ENCODE measurements at places on chromosomes 7 and 10. TPM values are rescaled to one million over a fixed set of nuclear protein-coding genes. Genes with fewer than 3 reads are reported as not detected.

- no peak for DNase-seq
- no peak overlapping the region for H3K27ac ChIP-seq
- no peaks in the 10 kb centered on the region for H3K36me3 ChIP-seq
- peaks cover 15% of the 10 kb centered on the region for H3K4me1 ChIP-seq
- H3K4me3 ChIP-seq: no peak overlapping the region
Measured at GRCh38 chr10:44947371-44948152, 12.0 kb upstream of the RASSF4 start.

GRCh38 chr7:77699056-77699455 is 2.8 kb downstream of the RSBN1L start:
- peak overlapping the region; percentile 51 for H3K4me3 ChIP-seq
- H3K27ac ChIP-seq: no peak overlapping the region
- H3K27me3 ChIP-seq: peaks cover 11% of the 10 kb centered on the region
- peaks cover 4% of the 10 kb centered on the region for H3K36me3 ChIP-seq
- H3K4me1 ChIP-seq: peaks cover 33% of the 10 kb centered on the region

DNA sequence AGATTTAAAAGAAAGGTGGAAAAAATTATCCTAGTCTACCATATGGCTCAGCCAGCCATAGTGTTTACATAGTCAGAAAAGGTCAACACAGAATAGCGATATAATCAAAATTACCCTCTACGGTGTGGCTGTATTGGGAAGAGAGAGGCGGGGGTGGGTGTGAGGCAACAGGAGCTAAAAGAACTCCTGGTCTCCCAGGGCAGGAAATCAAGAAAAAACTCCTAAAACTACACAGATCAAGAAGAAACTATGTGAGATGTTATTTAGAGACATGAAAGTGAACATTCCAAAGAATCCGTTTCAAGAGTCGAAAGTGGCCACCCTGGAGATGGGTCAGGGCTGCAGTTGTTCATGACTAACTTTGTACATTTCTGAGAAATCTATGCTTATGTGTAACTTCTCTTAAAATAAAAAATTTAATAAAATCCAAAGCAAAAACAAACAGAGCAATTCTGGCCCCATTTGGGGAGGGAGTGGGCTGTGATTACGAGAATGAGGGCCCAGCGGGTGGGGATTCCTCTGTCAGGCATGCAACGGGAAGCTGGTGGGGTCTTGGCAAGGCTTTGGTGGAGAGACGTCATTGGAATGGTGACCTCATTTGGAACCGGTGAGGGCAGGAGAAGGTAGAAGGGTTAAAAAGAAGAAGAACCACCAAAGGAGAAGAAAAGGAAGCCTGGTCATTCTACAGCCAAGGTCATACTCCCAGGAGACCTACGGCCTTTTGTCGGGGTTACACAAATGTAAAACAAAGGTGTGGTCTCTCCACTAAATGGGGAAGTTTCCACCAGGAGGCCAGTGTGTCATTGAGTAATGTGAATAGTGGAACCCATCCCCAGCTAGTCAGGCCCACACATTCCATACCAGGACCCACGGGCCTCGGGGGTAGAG is 71.2 kb upstream of the DUSP5 start:
- no peak overlapping the region for H3K27ac ChIP-seq
- H3K27me3 ChIP-seq: peaks cover 5% of the 10 kb centered on the region
- H3K36me3 ChIP-seq: no peaks in the 10 kb centered on the region
- peaks cover 22% of the 10 kb centered on the region for H3K4me1 ChIP-seq

DNA sequence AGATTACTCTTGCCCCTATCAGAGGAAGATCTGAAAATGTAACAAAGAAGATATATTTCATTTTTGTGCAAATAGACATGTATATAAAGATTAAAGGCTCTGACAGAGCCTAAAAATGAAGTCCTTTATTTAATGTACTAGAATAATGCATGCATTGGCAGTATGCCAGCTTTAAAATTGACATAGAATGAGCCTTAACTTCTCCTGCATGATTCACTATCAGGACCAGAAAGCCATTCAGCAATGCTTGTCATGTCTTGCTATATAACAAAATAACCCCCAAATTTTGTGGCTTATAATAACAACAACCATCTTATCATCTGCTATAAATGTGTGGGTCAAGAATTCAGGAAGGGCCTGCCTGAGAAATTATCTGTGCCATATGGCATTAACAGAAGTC is 411.9 kb downstream of the GRM8 start:
- no peaks in the 10 kb centered on the region for H3K4me1 ChIP-seq
- H3K27ac ChIP-seq: no peak overlapping the region
- no peaks in the 10 kb centered on the region for H3K36me3 ChIP-seq
- no peak for DNase-seq

DNA sequence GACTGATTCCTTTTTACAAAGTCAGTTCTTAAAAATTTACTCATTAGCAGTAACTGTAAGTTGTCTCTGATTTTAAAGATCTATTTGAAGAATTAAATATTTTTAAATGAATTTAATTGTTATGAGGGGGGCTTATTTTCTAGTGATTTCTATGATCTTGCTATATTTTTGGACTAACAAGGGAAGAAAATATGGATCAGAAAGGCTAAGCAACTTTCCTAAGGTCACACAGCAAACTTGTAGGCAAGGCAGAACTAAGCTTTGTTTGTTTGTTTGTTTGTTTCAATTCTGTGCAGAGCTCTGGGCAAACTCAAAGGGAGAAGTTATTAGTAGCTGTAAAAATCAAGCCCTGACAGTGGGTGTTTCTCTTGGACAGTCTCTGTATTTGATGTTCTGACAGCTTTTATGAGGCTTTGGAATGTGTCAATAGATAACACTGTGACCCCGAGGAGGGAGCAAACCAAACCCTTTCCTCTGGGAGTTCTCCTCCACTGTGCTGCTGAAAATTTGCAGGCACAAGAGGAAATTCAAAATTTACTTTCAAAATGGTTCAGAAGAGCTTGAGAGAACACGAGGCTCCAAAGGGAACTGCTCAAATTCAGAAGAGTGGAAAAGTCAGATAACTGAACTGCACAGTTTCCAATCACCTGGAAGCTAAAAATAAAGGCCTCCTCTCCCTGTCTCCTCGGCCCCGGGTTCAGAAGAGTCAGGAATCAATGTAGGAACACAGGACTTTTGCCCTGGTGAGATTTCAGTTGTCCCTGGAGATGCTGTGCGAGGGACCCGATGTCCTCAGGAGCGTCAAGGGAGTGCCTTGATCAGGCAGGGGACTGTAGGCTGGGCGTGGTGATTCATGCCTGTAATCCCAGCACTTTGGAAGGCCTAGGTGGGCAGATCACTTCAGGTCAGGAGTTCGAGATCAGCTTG is 325.7 kb downstream of the GATA3 start:
- no peak overlapping the region for H3K27ac ChIP-seq
- H3K4me3 ChIP-seq: no peak overlapping the region
- no peaks in the 10 kb centered on the region for H3K36me3 ChIP-seq
- no peaks in the 10 kb centered on the region for H3K27me3 ChIP-seq
- H3K4me1 ChIP-seq: peaks cover 24% of the 10 kb centered on the region
- DNase-seq: no peak

GRCh38 chr7:47698386-47698785 is 116.5 kb upstream of the TNS3 start:
- no peaks in the 10 kb centered on the region for H3K36me3 ChIP-seq
- no peak overlapping the region for H3K4me3 ChIP-seq
- no peak for DNase-seq
- no peaks in the 10 kb centered on the region for H3K27me3 ChIP-seq

DNA sequence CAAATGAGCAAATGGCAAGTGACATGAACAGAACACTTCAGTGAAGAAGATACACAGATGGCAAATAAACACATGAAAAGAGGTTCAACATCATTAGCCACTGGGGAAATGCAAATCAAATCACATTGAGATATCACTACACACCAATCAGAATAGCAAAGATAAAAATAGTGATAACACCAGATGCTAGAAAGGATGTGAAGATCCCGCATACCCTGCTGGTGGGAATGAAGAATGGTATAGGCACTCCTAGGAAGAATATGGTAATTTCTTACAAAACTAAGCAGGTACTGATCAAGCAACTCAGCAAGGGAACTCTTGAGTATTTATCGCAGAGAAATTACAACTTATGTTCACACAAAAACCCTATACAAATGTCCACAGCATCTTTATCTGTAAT is 11.2 kb downstream of the LAMB4 start:
- H3K36me3 ChIP-seq: no peaks in the 10 kb centered on the region
- H3K27ac ChIP-seq: no peak overlapping the region
- H3K4me1 ChIP-seq: peaks cover 8% of the 10 kb centered on the region

- no peak for DNase-seq
- no peak overlapping the region for H3K27ac ChIP-seq
- peaks cover 6% of the 10 kb centered on the region for H3K4me1 ChIP-seq
- H3K27me3 ChIP-seq: no peaks in the 10 kb centered on the region
- no peak overlapping the region for H3K4me3 ChIP-seq
- peaks cover 9% of the 10 kb centered on the region for H3K36me3 ChIP-seq
Measured at GRCh38 chr10:124935946-124936345, 6.0 kb upstream of the ZRANB1 start.

- H3K27me3 ChIP-seq: no peaks in the 10 kb centered on the region
- DNase-seq: no peak
- H3K4me3 ChIP-seq: no peak overlapping the region
- no peak overlapping the region for H3K27ac ChIP-seq
Measured at GRCh38 chr7:79084423-79084822, 369.0 kb downstream of the MAGI2 start.

GRCh38 chr10:35700487-35700882 is 58.4 kb upstream of the FZD8 start:
- no peak overlapping the region for H3K4me3 ChIP-seq
- no peak for DNase-seq
- no peaks in the 10 kb centered on the region for H3K27me3 ChIP-seq
- peaks cover 3% of the 10 kb centered on the region for H3K4me1 ChIP-seq

GRCh38 chr10:71740069-71740653 is 20.6 kb upstream of the C10orf105 start:
- H3K4me1 ChIP-seq: peaks cover 15% of the 10 kb centered on the region
- H3K27ac ChIP-seq: no peak overlapping the region
- DNase-seq: no peak
- H3K4me3 ChIP-seq: no peak overlapping the region
- H3K36me3 ChIP-seq: no peaks in the 10 kb centered on the region

DNA sequence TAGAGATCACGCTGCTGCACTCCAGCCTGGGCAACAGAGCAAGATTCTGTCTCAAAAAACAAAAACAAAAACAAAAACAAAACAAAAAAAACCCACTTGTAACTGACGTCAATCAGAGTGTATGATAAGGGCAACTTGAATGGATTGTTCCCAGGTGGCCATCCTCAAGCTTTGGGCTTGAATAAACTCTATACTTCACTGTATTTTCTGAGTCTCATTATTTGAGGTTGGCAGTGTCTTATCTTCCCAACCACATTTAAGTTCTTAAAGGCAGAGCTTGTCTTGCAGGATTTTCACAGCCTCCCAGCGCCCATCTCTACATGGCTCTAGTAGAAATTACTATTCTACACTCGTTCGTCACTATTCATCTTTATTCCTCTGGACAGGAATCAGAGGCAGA is 5.1 kb upstream of the OAT start:
- H3K36me3 ChIP-seq: no peaks in the 10 kb centered on the region
- H3K27ac ChIP-seq: no peak overlapping the region
- no peak for DNase-seq
- no peaks in the 10 kb centered on the region for H3K4me1 ChIP-seq
- no peak overlapping the region for H3K4me3 ChIP-seq

DNA sequence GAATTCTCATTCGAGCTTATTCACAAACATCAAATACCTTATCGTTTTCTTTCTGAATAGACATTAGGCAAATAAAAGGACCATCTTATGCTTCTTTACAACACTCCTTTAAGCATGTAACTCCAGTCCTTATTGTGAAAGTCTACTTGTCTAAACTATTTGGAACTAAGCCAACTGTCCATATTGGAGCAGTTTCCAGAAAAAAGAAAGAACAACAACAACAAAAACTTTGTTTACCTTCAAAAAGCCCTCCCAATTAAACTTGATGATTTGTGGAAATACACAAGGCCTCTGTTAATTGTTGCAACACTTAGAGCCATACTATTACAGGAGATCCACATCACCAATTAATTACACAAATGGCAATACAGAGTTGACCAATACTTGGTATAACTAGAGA is 163.6 kb downstream of the GALNT11 start:
- no peak overlapping the region for H3K27ac ChIP-seq
- DNase-seq: no peak
- H3K27me3 ChIP-seq: no peaks in the 10 kb centered on the region
- no peaks in the 10 kb centered on the region for H3K4me1 ChIP-seq

DNA sequence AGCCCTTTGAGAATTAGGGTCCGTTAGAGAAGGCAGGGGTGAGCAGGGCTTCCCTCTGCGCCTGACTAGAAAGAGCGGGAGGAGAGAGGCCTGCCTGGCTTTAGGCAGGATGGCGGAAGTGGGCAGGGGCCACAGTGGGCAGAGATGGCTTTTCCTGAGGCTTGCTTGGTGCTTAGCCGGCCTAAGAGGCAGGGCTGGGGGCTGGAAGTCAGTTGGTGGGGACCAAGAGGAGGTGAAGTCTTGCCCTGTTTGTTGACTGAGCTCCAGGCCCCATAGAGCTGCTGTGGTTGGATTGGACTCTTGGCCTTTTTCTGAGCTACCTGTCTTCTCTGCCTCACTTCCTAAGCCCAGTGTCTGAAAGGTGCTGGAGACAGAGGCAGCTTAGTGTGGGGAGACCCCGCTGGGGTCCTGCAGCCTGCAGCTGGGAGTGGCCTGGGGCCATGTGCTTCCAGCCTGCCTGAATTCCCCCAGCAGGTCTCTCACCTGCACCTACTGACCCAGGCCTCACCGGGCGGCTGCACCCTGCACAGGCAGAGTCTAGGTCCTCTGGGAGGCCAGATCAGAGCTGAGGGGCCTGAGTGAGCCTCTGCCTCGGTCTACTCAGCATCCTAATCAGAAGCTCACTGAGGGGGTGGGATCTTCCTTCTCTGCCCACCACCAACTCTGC is 4.8 kb downstream of the FAM241B start:
- DNase-seq: no peak
- peaks cover 15% of the 10 kb centered on the region for H3K27me3 ChIP-seq
- peaks cover 21% of the 10 kb centered on the region for H3K36me3 ChIP-seq

DNA sequence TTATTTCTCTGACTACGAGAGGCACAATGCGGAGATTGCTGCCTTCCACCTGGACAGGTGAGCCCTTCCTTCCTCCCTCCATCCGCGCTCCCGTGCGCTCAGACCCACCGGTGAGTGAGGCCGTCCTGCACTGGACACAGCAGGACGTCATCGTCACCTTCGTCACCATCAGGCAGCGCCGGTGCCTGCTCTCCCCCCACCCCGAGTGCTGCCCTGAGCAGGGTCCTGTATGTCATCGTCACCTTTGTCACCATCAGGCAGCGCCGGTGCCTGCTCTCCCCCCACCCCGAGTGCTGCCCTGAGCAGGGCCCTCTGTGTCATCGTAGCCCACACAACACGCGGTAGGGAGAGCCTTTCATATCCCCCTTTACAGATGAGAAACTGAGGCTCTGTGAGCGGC is 43.5 kb upstream of the FOXL3 start:
- no peak overlapping the region for H3K4me3 ChIP-seq
- DNase-seq: no peak
- H3K27ac ChIP-seq: no peak overlapping the region
- no peaks in the 10 kb centered on the region for H3K4me1 ChIP-seq
- peaks cover 1% of the 10 kb centered on the region for H3K27me3 ChIP-seq

- H3K27ac ChIP-seq: no peak overlapping the region
- no peak for DNase-seq
- H3K27me3 ChIP-seq: peaks cover 11% of the 10 kb centered on the region
- peaks cover 18% of the 10 kb centered on the region for H3K4me1 ChIP-seq
Measured at GRCh38 chr10:30828680-30829079, 199.1 kb upstream of the LYZL2 start.

Gene HPSE2
- not detected for total RNA-seq

Gene SKAP2
- total RNA-seq: 24.7 TPM

Gene CTAGE6
- not detected for total RNA-seq

Gene CPVL
- total RNA-seq: 21.8 TPM

Gene AGR2
- total RNA-seq: not detected
